ENCODE measurements at places on chromosomes 1 and 21.

- DNase-seq, result peak; percentile 47
Measured at GRCh38 chr1:243842978-243843511, 7.0 kb downstream of the AKT3 start.

DNA sequence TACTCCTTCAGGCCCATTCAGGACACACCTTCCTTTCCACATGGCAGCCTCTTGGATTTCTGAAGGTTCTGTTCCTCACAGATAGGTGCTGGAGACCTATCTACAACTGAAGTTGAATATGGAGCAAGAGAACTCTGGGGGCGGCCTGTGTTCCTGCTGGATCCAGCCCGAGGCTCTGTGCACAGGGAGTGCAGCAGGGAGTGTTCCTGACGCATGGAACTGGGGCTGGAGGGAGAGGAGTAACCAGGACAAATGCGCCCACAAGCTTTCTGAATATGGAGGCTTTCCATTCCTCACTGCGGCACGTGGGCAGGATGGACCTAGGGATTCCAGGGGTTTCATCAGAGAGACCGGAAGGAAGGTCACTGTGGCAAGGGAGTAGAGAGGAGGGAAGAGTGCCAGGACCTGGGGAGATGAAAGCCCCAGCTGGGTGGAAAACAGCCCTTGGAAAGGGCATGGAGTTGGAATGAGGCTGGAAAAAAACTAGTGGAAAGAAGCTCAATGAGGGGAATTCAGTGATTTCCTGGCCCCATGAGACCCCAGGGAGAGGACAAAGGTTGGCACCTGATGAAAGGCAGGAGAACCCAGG lies 12.5 kb downstream of the PM20D1 start:
- DNase-seq, result no peak

- peak; percentile 44 for DNase-seq
Measured at GRCh38 chr1:239914751-239915231, 176.9 kb upstream of the FMN2 start.

DNA sequence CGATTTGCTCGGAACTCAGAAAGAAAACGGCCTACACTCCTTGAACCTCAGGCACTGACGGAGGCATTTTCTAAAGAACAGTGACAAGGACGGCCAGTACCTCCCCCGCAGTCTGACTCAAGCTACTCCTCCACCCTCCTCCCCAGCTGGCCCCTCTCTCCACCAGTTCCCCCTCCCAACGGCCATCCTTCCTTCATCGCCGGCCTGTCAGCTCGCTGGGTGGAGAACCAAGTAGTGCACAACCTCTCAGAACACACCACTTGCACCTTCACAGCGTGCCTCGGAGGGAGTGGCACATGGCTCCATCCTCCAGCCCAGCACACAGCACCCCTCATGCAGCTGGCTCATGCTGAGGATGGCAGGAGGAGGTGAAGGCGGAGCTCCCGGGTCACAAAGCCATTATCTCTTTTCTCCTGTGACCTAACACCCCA lies 58.8 kb downstream of the TOR1AIP2 start:
- DNase-seq, result peak; percentile 17

DNA sequence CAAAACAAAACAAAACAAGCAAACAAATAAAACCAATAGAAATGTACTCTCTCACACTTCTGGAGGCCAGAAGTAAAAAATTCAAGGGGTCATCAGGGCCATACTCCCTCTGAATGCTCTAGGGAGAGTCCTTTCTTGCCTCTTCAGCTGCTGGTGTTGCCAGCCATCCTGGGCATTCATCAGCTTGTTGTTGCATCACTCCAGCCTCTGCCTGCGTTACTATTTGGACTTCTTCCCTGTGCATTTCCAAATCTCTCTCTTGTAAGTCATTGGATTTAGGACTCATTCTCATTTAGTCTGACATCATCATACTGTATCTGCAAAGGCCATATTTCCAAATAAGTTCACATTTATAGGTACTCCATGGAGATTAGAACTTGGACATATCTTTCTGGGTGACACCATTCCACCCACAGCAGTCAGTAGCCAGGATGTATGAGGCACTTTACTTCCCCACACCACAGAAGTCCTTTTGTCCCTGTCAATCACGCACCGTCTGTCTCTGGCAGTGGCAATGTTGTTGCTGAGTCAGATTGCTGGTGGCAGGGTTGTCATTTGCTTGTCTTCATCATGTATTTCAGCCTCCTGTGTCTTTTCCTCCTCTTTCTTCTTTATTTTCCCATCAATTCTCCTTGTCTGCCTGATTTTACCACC lies 151.0 kb upstream of the KCNJ6 start:
- DNase-seq, result no peak

DNA sequence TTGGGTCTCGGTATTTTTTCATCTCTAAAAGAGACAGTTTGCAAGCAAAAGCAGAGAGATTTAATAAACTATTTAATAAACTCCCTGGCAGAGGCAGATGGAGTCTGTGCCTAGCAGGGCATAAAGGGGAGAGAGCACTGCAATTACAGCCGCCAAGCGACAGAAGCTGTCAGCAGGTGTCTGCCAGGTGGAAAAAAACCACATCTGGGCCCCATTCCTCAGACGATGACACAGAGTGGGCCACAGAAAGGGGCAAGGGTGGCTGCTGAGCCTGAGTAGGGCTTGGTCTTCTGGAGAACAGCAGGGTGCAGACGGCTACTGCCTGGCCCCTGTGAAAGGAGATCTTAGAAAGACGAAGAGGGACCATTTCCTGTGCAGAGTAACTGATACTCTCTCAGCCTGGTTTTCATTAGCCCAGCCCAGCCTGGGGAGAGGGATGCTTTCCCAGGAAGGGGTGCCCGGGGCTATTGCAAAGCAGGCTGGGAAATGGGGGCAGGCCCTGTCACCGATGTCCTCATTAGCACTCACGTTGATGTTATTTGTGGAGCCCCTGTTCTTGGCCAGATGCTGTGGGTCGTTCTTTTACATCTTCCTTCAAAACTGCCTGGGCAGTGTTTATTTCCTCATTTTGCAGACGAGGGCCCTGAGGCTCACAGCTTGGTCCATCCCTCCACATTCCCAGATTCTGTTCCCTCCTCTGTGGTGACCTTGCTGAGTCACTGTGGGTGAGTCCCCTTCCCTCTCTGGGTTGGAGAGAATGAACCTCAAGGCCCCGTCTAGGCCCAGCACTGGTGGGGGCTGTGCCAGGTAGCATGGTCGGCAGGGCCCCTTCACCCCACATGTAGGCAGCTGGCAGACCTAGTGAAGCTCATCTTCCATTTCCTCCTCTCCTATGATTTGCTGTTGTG lies 472.7 kb downstream of the PTPRU start:
- DNase-seq, result no peak

GRCh38 chr1:217052196-217052595 lies 329.0 kb upstream of the ESRRG start:
- DNase-seq, result no peak

- no peak for DNase-seq
Measured at GRCh38 chr1:102531036-102531435, 534.3 kb upstream of the OLFM3 start.

- DNase-seq, result no peak
Measured at GRCh38 chr1:20555025-20555757, 2.8 kb downstream of the FAM43B start.

DNA sequence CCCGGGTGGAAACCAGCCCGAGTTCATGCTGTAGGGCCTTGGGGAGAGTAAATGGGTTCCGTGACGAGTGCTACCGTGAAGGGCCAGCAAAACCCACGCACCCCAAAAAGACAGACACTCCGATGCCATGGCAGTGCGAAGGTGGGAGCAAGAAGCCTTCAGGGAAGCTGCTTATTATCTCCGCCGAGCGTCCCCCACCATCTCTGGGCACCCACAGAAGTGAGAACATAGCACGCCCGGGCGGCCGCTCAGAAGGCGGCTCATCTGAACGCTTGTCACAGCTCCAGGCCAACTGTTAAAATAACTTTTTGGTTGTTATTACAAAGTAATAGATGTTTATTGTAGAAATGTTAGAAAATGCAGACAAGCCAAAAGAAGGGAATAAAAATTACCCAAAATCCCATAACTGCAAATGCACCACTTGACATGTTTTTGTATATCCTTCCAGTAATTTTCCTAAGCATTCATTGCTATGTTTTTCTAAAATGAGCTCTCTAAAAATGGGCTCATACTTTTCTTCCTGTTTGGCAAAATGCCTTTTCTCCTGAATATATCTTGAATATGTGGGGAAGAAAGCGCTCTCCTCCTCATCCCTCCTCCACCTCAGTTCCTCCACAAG lies 234.9 kb downstream of the NPHP4 start:
- no peak for DNase-seq

GRCh38 chr1:113534130-113534817 lies 144.0 kb downstream of the MAGI3 start:
- DNase-seq, result peak; percentile 33

DNA sequence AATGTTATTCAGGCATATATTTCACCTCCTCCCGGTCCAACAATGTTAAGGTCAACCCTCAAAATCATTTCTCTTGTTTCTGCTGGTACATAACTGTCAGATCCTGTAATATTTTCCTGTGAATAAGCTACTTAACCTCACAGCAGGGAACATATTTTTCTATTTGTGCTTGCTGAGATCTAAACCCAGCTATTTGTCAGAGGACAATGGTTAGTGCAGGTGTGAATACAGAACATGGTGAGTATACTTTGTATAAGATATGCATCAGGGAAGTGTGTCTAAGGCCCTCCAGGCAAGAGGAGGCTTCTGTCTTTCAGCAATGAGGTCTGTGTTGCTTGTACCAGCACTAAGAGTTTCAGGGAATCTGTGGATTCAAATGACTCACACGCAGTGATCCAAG lies 970.6 kb downstream of the NCAM2 start:
- DNase-seq, result no peak

GRCh38 chr1:208461680-208462079 lies 217.5 kb upstream of the PLXNA2 start:
- DNase-seq, result peak; percentile 0

GRCh38 chr1:15245593-15246360 lies 1.2 kb upstream of the FHAD1 start:
- DNase-seq, result no peak

- DNase-seq, result no peak
Measured at GRCh38 chr1:113392541-113393128, 2.3 kb downstream of the MAGI3 start.

Measured in kidney glomerular epithelial cell (primary cell).